ENCODE measurements at places on chromosomes 5 and 9. TPM values are rescaled to one million over a fixed set of nuclear protein-coding genes. Genes with fewer than 3 reads are reported as not detected.

GRCh38 chr5:87190687-87191086 is 77.0 kb upstream of the RASA1 start:
- DNase-seq: no peak
- H3K36me3 ChIP-seq: no peaks in the 10 kb centered on the region
- H3K27ac ChIP-seq: no peak overlapping the region

DNA sequence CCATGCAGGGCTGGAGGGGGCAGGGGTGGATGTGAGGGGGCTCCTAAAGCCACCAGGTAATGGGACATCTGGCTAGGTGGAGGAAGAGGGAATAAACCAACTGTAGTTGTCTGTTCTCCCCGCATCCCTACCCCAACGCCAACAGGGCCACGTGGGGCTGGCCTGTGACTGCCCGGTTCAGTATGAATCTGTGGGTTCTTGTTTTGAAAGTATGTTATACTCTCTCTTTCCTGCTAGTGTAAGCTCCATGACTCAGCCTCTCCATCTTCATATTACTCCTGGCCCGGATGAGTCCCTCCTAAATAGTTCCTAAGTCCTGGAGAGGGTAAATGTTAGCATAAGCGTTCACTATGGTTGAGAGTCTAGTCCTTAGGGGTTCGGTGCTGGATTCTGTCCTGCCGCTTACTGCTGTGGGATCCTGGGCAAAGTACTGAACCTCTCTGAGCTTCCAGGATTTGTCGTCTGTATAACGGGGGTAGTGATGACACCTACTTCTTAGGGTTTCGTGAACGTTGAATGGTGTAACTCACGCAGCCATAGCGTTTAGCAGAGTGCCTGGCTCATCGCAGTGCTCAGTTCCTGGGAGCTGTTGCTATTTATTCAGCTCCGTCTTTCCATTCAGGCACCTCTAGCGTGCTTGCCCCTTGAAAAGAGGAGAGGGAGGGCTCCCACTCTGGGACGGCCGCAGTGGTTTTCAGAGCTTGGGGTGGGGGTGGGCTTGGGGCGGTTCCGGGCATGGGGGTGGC is 28.8 kb downstream of the LHX2 start:
- H3K27ac ChIP-seq: no peak overlapping the region
- H3K36me3 ChIP-seq: no peaks in the 10 kb centered on the region
- no peak for DNase-seq

GRCh38 chr9:33264473-33265177 is at the start of the genes BAG1 and CHMP5:
Gene BAG1, minus strand, starts transcription at chr9:33264708.
Gene CHMP5, plus strand, starts transcription at chr9:33265049. Its CDS starts 30 bp downstream, at chr9:33265079.
- peak within 1 kb of the TSS; percentile 86 for H3K4me3 ChIP-seq
- peaks cover 47% of the 10 kb centered on the region for H3K36me3 ChIP-seq
- peak within 1 kb of the TSS; percentile 42 for H3K27ac ChIP-seq
- H3K4me1 ChIP-seq: peaks cover 30% of the 10 kb centered on the region
- H3K27me3 ChIP-seq: no peaks in the 10 kb centered on the region

GRCh38 chr9:125747765-125748445 is 732 bp downstream of the PBX3 start:
- H3K27ac ChIP-seq: no peak overlapping the region
- peaks cover 34% of the 10 kb centered on the region for H3K4me1 ChIP-seq
- no peaks in the 10 kb centered on the region for H3K36me3 ChIP-seq
- H3K27me3 ChIP-seq: no peaks in the 10 kb centered on the region
- peak overlapping the region; percentile 66 for H3K4me3 ChIP-seq
- no peak for DNase-seq

DNA sequence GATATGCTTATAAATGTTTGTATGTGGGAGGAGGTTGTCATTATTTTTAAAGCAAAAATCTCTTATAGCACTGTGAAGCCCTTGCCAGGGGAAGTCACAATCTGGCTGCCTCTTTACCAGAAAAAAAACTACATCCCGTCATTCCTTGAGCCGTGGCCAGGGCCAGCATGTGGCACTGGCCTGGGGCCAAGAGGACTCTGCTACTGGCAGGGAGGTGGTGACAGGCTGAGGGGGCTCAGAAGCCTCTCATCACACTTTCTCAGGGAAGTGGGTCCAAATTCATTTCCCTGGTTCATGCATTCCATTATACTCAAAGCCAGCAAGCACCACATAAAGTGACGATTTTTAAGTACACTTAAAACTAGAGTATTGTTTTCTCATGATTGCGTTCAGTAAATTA is 457.3 kb downstream of the ZNF608 start:
- no peaks in the 10 kb centered on the region for H3K27me3 ChIP-seq
- H3K4me1 ChIP-seq: no peaks in the 10 kb centered on the region
- DNase-seq: no peak
- no peaks in the 10 kb centered on the region for H3K36me3 ChIP-seq
- H3K27ac ChIP-seq: no peak overlapping the region
- H3K4me3 ChIP-seq: no peak overlapping the region

- no peaks in the 10 kb centered on the region for H3K4me1 ChIP-seq
- DNase-seq: no peak
- no peak overlapping the region for H3K4me3 ChIP-seq
- no peak overlapping the region for H3K27ac ChIP-seq
These were observed 815.7 kb downstream of the SEMA5A start for GRCh38 chr5:8730194-8730593.

- H3K27ac ChIP-seq: no peak overlapping the region
- H3K4me1 ChIP-seq: peaks cover 4% of the 10 kb centered on the region
- no peak overlapping the region for H3K4me3 ChIP-seq
- no peaks in the 10 kb centered on the region for H3K36me3 ChIP-seq
- no peak for DNase-seq
These were observed 210.7 kb upstream of the SLC24A2 start for GRCh38 chr9:19999491-20000057.

GRCh38 chr5:134406390-134406789 is 5.3 kb downstream of the CDKN2AIPNL start:
- peaks cover 16% of the 10 kb centered on the region for H3K36me3 ChIP-seq
- H3K27ac ChIP-seq: no peak overlapping the region
- H3K4me1 ChIP-seq: peaks cover 15% of the 10 kb centered on the region
- no peaks in the 10 kb centered on the region for H3K27me3 ChIP-seq
- no peak overlapping the region for H3K4me3 ChIP-seq

DNA sequence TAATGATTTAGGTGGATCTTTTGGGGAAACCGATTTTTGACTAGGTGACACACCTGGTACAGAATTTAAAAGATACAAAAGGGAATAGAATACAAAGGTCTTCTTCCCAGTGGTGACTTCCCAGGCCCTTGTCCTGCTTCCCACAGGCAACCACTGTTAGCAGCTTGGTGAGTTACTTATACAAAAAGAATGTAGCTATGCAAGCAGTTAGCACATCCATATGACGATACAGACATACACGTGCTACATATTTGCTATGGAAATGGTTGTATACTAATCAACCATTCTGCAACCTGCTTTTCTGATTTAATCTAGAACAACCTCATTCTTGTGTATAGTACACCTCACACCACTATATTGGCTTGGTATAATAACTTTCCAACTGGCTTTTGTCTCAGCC is 51.0 kb downstream of the OTULIN start:
- no peaks in the 10 kb centered on the region for H3K27me3 ChIP-seq
- no peak for DNase-seq
- no peaks in the 10 kb centered on the region for H3K4me1 ChIP-seq
- H3K4me3 ChIP-seq: no peak overlapping the region

DNA sequence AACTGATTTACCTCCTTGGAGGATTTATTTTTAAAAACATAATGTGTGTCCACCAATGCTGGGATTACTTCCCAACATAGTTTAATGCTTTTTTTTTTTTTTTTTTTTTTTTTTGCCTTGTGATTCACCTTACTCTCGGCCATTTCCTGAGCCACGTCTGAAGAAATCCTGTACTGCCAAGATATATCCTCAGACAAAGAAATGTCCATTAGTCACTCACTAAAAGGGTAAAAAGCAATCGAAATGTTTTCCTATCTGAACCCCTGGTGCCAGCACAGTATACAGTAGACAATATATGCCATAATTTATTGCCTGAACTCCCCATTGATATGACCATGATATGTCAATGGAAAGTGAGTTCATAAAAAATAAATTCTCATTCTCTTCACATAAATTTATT is 344.1 kb downstream of the BNC2 start:
- no peak overlapping the region for H3K27ac ChIP-seq
- H3K4me1 ChIP-seq: no peaks in the 10 kb centered on the region
- no peaks in the 10 kb centered on the region for H3K27me3 ChIP-seq
- no peak for DNase-seq

- no peaks in the 10 kb centered on the region for H3K27me3 ChIP-seq
- H3K36me3 ChIP-seq: no peaks in the 10 kb centered on the region
- no peaks in the 10 kb centered on the region for H3K4me1 ChIP-seq
These were observed 1625.2 kb downstream of the MAT2B start for GRCh38 chr5:165130656-165131055.

GRCh38 chr5:89071101-89071940 is 188.3 kb upstream of the MEF2C start:
- H3K27me3 ChIP-seq: 0 out of 2 replicates have a peak, but pooled peaks cover 3% of the 10 kb centered on the region
- DNase-seq: no peak
- H3K4me1 ChIP-seq: no peaks in the 10 kb centered on the region
- H3K4me3 ChIP-seq: no peak overlapping the region
- no peak overlapping the region for H3K27ac ChIP-seq

GRCh38 chr9:93801581-93802284 is 153.4 kb downstream of the BARX1 start:
- DNase-seq: no peak
- no peak overlapping the region for H3K4me3 ChIP-seq
- H3K27me3 ChIP-seq: no peaks in the 10 kb centered on the region
- H3K27ac ChIP-seq: no peak overlapping the region

DNA sequence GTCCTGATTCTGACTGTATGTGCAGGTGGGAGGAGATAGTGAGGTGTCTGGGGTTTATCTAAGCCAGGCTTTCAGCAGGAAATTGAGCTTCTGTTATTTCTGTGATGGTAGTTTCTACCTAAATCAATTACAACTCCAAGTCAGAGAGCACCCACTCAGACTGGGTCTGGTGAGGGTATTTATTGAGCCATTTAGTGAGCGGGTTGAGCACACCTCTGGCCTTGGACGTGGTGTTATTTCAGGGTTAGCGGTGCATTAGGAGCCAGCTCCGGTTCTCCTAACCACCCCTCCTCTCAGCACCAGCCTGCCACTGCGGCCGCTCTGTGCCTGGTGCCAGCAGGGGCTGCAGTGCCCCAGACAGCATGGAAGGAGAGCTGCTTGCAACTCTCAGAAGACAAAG is 238.9 kb downstream of the CACNA1B start:
- no peaks in the 10 kb centered on the region for H3K4me1 ChIP-seq
- H3K4me3 ChIP-seq: no peak overlapping the region
- no peaks in the 10 kb centered on the region for H3K36me3 ChIP-seq
- H3K27ac ChIP-seq: no peak overlapping the region
- peak; percentile 23 for DNase-seq

DNA sequence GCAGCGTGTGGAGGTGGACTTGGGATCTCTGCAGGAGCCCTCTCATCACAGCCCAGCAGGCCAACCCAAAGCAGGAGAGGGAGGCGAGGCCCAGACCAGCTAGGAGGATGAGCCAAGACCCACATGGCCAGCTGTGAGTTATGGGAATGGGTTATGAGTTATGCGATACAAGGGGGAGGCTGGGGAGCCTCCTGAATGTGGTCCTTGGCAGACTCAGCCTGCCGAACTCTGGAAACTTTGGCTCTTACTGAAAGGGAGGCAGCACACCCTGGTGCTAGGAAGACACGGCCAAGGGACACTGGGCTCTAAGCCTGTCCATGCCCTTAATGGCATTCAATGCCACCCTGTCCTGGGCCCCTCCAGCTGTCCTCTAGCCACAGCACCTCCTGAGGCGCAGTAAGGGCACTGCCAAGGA is 7.7 kb upstream of the VAV2 start:
- no peak overlapping the region for H3K4me3 ChIP-seq
- no peak overlapping the region for H3K27ac ChIP-seq
- no peaks in the 10 kb centered on the region for H3K4me1 ChIP-seq

DNA sequence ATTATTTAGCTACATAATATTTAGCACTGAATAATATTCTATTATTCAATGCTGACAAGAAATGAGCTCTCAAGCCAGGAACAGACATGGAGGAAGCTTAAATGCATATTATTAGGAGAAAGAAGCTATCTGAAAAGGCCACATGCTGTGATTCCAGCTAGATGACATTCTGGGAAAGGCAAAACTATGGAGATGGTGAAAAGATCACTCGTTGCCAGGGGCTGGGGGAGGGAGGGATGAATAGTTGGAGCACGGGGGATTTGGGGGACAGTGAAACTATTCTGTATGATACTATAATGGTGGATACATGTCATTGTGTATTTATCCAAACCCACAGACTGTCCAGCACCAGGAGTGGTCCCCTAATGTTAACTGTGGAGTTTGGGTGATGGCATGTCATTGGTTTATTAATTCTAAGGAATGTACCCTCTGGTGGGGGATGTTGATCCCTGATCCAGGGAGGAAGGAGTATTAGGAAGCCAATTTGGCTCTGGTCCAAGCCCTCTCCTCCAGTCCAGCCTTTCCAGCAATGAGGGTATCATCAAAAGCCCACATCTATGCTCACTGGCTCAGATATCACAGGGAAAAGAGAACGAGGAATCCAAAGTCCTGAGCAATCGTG is 162.5 kb downstream of the COL23A1 start:
- H3K27ac ChIP-seq: no peak overlapping the region
- no peaks in the 10 kb centered on the region for H3K27me3 ChIP-seq
- H3K4me1 ChIP-seq: no peaks in the 10 kb centered on the region
- H3K4me3 ChIP-seq: no peak overlapping the region
- DNase-seq: peak; percentile 29

DNA sequence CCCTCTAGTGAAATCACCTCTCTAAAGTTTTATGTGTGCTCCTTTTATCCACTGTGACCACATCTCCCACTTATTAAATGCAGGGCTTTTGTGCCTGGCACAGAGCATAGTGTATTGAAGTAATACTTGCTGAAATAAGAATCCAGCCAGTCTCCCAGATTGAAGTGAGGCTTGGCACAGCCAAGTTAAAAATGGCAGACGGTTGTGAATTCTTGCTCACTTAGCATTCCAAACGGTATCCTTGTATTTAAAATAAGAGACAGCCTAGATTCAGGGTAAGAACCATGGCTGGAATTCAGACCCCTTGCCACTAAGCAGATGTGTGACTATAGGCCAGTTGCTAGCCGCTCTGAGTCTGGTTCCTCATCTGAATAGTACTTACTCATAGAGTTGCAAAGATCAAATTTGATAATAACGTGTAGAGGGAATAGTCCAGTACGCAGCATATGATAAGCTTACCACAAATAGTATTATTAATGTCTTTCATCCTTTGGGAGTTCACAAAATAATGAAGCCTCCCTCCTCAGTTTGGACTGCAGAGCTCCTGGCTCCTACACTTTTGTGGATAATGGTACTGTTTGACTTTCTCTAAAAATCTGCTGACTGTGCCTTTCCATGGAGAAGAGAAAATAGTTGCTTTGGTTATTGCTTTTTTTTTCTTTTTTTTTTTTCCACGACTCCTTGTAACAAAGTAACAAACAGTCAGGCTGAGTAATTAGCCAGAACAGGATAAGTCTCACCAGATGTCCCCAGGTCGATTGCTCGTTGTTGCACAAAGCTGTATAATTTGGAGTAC is 51.5 kb downstream of the FGF1 start:
- no peaks in the 10 kb centered on the region for H3K27me3 ChIP-seq
- no peak for DNase-seq
- no peak overlapping the region for H3K4me3 ChIP-seq
- no peak overlapping the region for H3K27ac ChIP-seq
- no peaks in the 10 kb centered on the region for H3K36me3 ChIP-seq

The NDUFS6 gene
- total RNA-seq: 41.4 TPM

The TESK1 gene
- total RNA-seq: 20.2 TPM

The OLFML2A gene
- not detected for total RNA-seq

The CSNK1G3 gene
- total RNA-seq: 28.5 TPM

The PDLIM7 gene
- total RNA-seq: 53.6 TPM

The MLANA gene
- total RNA-seq: not detected

The DDX41 gene
- 195 TPM for total RNA-seq

Data from Karpas-422 (cell line).